ENCODE measurements at places on chromosomes 13 and 19. TPM values are rescaled to one million over a fixed set of nuclear protein-coding genes. Genes with fewer than 3 reads are reported as not detected.

GRCh38 chr19:41940731-41941409 lies 12.6 kb upstream of the ERFL start:
- DNase-seq = no peak

GRCh38 chr13:64684685-64685431 lies 2545.3 kb downstream of the PCDH9 start:
- no peak for DNase-seq

DNA sequence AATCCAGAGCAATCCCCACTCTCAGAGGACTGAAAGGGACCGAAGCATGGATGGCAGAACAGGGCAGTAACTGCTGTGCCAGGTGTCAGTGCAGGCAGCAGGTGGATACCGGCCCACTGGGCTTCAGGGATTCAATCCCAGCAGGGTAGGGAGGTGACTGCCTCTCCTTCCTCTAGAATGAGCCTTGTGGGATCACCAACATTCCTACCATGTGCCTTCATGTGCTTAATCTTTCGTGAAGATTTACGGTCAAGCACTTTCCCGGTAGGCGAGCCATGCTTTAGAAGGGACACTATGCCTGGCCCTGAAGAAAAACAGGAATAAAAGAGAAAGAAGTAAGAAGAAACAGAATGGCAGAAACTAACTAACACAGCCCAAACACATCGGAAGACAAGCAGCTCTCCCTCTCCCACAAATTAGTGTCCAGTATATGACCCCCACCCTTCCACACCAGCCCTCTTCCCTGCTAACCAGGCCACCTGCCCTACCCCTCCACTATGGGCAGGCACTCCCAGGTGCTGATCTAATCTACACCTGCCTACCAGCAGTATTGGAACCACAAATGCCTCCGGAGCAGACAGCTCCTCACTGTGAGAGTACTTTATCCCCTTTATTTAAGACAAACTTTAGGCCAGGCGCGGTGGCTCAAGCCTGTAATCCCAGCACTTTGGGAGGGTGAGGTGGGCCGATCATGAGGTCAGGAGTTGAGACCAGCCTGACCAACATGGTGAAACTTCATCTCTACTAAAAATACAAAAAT lies 162.5 kb downstream of the NUFIP1 start:
- no peak for DNase-seq

GRCh38 chr19:19642506-19643157 lies 825 bp downstream of the GMIP start:
- DNase-seq = no peak

GRCh38 chr19:40740747-40741146 lies 9.5 kb downstream of the ACTMAP start:
- no peak for DNase-seq

DNA sequence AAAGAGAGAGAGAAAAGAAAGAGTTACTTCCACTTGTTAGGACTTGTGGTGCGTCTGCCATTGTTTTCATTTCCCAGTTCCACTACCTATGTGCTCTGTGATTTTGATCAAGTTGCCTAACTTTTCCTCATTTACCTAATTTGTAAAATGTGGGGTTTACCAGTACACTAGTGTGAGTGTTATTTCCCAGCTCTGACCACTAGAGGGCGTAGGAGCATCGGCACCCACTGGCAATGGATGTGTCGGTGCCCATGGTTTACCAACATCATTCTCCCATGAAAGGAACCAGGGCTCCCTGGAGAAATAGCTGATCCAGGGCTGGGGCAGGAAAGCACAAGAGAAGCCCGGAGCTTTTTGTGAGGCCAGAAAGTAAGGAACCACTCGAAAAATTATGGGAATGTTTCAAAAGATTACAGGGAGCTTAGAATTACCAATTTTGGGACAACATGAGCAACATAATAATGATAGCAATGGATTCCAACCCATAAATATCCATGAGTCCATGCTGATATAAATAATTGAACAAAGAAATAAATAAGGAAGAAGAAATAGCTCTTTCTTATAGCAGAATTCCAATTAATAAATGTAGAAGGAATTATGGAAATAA lies 15.1 kb upstream of the CEACAM4 start:
- DNase-seq = no peak

DNA sequence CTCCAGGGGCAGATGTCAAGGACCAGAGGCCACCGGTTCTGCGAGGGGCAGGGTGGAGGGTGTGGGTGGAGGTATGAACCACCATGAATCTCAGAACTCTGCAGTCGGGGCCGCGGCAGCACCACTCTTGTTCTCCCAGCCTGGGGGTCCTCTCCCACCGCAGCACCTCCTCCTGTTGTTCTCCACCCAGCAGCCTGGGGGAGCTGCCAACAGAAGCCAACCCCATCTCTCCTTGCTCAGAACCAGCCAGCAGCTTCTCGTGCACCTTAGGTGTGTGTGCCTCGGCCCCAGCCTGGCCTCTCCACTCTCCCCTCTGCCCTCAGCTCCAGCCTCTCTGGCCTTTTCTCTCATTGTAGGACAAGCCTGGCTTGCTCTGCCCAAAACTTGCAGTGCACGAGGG lies 31.9 kb upstream of the CCNE1 start:
- DNase-seq = no peak

- DNase-seq = no peak
Measured at GRCh38 chr13:72293206-72293605, 426.2 kb upstream of the DACH1 start.

DNA sequence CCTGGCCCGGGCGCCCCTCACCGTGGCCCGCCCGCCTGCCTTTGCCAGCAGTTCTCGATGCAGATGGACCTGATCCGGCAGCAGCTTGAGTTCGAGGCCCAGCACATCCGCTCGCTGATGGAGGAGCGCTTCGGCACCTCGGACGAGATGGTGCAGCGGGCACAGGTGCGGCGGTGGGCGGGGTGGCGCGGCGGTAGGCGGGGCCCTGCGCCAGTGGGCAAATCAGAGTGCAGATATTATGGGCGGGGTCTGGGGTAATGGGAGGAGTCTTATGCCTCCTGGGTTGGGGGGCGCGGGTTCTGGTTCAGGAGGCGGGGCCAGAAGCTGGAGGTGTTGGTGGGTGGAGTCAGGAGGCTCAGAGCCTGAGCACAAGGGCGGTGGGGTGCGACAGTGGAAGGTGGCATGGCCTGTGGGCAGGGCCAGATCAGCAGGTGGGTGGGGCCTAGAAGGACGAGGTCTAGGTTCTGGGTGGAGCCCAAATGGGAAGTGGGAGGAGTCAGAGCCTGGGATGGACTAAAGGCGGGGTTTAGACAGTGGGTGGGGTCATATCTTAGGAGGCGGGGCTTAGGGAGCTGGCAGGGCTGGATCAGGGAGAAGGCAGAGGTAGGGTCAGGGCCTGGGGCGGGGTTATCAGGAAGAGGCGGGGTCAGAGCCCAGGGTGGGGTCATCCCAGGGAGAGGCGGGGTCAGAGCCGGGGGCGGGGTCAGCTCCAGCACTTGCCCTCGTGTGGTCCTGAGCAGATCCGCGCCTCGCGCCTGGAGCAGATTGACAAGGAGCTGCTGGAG lies 5.6 kb downstream of the APC2 start:
- DNase-seq = no peak

- no peak for DNase-seq
Measured at GRCh38 chr19:18414504-18415177, 4.6 kb upstream of the SSBP4 start.

GRCh38 chr19:13938301-13939064 lies at the start of gene PODNL1:
TSS of gene PODNL1 (minus strand) at chr19:13938417. CDS start at chr19:13938181, 236 bp downstream.
- DNase-seq = no peak

DNA sequence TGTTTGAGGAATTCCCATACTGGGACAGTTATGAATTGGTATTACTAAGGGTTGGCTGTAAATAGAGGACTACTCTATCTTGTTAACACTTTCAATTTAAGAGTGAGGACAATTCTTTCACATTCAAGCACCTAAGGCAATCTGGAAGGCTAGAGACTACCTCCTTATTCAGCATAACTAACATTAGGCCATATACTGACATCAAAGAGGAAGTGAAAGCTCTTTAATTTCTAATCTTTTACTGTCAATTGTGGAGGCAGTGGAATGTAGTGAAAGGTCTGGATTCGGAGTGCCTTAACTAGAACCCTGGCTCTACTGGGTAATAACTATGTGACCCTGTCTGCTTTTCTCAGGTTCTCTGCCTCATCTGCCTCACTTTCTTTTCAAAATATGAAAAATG lies 134.0 kb downstream of the UFM1 start:
- DNase-seq = no peak

DNA sequence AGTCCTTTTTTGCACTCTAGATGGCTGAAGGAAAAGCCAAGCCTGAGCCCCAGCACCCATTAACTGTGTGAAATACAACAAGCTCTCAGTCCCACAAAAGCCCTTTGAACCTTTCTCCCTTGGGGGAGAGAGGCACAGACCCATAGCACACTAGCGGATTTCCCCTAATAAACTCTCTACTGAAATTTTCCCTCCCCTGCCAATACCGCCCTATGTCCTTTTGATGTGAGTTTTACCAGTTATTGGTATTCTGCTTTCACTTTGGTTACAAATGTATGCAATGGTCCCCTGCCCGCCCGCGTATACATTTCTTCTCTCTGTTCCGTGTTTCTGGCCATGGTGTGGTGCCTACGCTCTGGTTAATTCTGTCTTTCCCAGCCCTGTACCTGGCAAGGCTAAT lies 54.0 kb upstream of the MYO16 start:
- DNase-seq = no peak

- DNase-seq = no peak
Measured at GRCh38 chr19:51594774-51595109, 23.7 kb downstream of the ZNF175 start.

GRCh38 chr13:63741029-63741813 lies 2325.6 kb upstream of the PCDH20 start:
- peak; percentile 88 for DNase-seq

- DNase-seq = no peak
Measured at GRCh38 chr19:53132141-53132991, at the start of gene ZNF415. TSS of gene ZNF415 (minus strand) at chr19:53132910. CDS start at chr19:53122676, 10,234 bp downstream.

ZNF493 gene
- total RNA-seq = 10.0 TPM

C1QTNF9B gene
- total RNA-seq = not detected

HCN2 gene
- 6.7 TPM for total RNA-seq

PCDH17 gene
- 0.34 TPM for total RNA-seq

SULT2B1 gene
- not detected for total RNA-seq

ZNF850 gene
- 7.5 TPM for total RNA-seq

RAB4B gene
- 23.2 TPM for total RNA-seq

TTC9B gene
- total RNA-seq = not detected

CYP4F12 gene
- total RNA-seq = not detected

KLK1 gene
- not detected for total RNA-seq

CD320 gene
- total RNA-seq = 39.3 TPM

Measured in chondrocyte (in vitro differentiated cells).